ENCODE measurements at places on chromosomes 12 and 14. TPM values are rescaled to one million over a fixed set of nuclear protein-coding genes. Genes with fewer than 3 reads are reported as not detected.

GRCh38 chr12:26874501-26875296 lies 41.7 kb upstream of the ITPR2 start:
- H3K36me3 ChIP-seq, result no peaks in the 10 kb centered on the region
- no peak overlapping the region for H3K27ac ChIP-seq
- no peak overlapping the region for H3K4me3 ChIP-seq
- no peaks in the 10 kb centered on the region for H3K4me1 ChIP-seq

GRCh38 chr12:109228664-109229063 lies 80.4 kb downstream of the FOXN4 start:
- H3K4me1 ChIP-seq, result no peaks in the 10 kb centered on the region
- H3K36me3 ChIP-seq, result peaks cover 58% of the 10 kb centered on the region
- no peak overlapping the region for H3K27ac ChIP-seq
- no peak overlapping the region for H3K4me3 ChIP-seq
- H3K27me3 ChIP-seq, result no peaks in the 10 kb centered on the region
- no peak for DNase-seq

DNA sequence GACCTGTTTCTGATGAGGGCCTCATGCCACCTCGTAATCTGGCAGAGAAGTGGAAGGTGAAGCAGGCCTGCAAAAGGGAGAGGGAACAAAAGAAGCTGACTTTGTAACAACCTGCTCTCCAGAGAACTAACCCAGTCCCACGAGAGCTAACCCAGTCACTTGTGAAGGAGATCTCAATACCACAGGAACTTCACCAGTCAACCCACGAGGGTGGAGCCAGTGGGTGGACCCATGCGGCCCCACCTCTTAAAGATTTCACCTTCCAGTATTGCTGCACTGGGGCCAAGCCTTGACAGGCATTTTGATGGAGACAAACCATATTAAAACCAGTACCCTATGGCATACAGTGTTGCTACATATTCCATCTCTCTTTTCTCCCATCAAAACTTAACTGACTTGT lies 55.1 kb downstream of the SERPINA10 start:
- H3K27me3 ChIP-seq, result no peaks in the 10 kb centered on the region
- no peak overlapping the region for H3K27ac ChIP-seq
- H3K4me3 ChIP-seq, result no peak overlapping the region
- H3K36me3 ChIP-seq, result no peaks in the 10 kb centered on the region

LLPH gene
- polyA plus RNA-seq, result 31.1 TPM

AGAP2 gene
- polyA plus RNA-seq, result 3.0 TPM
